Activated CD8-positive, alpha-beta memory T cell treated with anti-CD3 and anti-CD28 coated beads for 4 hours (primary cell): ENCODE measurements at places on chromosomes 5 and 9.

GRCh38 chr9:15370466-15371447 is 51.9 kb upstream of the SNAPC3 start:
- DNase-seq, result no peak

GRCh38 chr5:143749581-143750205 is 62.3 kb upstream of the HMHB1 start:
- no peak for DNase-seq

DNA sequence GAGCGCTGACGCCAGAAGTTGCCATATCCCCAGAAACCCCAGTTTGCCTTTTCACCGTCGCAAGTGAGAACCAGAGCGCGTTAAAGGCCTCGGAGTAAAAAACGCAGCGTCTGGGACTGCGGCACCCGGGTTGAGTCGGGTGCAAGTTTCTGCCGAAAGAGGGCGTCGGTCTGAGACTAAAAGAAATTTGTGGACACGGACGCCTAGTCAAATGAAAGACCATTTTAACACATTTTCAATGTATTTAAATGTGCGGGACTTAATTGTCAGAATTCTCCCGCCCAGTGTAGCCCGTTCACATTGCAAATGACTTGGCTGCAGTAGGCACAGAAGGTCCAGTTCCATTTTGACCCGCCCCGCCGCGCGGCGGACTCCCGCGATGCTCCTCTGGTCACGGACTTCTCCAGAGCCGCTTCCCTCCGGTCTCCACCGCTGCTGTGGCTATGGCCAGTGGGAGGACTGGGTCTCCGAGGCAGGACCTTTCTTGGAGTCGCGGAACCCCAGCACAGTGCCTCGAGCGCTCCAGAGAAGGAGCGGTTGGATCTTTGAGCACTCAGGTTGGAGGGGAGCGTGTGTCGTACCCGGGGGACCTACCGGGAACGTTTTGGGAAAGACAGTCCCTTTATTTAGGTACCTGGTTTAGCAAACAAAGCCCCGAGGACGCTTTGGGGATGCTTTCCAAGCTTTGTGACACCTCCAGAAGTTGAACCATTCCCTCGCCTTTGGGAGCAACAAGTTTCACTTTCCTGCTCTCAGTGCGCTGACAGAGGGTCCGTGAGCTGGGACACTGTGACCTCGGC is 1.2 kb upstream of the NPR3 start:
- DNase-seq, result no peak

- no peak for DNase-seq
Measured at GRCh38 chr5:165425594-165425993, 1920.2 kb downstream of the MAT2B start.

DNA sequence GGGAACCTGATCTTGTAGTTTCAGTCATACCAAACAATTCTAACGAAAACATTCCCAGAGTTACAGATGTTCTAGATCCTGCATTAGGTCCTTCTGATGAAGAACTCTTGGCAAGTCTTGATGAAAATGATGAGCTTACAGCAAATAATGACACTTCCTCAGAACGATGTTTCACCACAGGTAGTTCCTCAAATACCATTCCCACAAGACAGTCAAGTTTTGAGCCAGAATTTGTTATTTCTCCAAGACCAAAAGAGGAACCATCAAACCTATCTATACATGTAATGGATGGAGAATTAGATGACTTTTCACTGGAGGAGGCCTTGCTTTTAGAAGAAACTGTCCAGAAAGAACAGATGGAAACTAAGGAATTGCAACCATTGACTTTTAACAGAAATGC is 21.0 kb downstream of the RMI1 start:
- DNase-seq, result no peak

DNA sequence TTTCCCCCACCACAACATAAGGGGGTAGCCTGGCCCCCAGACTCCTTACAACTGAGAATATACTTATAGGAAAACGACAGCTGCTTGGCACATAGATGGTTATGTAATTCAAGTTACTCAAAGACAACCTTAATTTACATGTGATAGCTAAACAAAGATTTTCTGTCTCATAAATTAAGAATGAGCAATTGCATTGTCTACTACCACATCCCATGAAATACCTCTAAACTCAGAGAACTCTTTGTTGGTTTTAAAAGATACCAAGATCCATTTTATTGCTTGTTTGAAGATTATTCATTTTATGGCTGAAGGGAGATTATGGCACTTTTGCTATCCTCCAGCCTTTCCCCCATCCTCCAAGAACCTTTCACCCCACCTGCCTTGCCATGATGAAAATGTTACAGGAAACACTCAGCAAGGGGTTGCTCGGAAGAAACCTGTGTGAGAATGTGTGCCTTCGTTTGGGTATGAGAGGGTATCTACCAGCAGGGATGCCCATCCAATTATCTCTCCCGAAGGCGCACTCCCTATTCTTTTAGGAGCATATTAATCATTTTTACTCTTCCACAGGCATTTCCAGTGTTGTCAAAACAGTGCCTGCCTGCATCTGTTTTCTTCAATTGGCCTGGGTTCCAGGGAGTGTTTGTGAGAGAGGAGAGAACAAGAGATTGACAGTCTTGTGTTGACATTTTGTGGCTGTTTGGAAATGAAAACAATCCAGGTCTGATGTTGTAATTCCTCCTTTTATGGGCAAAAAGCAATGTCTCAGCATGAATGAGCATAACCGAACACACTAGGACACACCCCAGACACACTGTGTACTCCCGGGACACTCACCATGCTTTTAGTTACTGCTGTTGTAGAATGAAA is 208.0 kb upstream of the ANKRD55 start:
- no peak for DNase-seq

DNA sequence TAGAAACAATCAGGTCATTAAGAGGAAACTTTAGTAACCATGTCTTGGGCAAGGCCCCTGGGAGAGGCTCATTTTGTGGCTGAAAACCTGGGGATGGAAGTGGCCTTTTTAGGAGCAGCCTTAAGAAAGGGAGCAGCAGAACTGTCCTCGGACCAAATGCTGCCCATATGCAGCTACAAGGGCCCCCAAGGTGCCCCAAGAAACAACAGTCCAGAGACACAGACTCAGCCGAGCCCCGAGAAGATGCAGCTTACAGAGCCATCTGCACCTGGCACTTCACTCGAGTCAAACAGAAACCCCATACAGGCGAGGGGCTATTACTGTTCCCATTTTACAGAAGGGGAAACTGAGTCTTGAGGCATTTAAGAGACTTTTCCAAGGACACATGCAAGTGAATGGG is 58.0 kb downstream of the COL23A1 start:
- no peak for DNase-seq

DNA sequence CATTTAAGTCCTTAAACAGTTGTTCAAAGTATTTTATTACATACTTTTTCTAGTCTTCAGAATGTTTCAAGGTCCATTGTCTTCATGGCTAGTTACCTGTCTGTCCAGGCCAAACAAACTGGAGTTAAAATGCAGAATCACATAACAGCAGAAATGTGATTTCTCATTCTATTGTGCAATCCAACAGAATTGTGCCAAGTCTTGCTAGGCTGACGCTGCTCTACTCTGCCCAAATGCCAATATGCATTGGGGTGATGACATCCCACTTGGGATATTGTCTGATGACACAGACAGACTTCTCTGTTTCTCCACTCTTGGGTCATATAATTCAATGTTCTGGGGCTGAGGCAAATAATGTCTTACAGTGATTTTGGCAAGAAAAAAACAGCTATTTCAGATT is 5.2 kb upstream of the SLC22A5 start:
- no peak for DNase-seq

GRCh38 chr9:9914174-9914573 is 698.6 kb downstream of the PTPRD start:
- no peak for DNase-seq

- DNase-seq, result no peak
Measured at GRCh38 chr9:137170486-137171148, 766 bp upstream of the LRRC26 start.

- DNase-seq, result no peak
Measured at GRCh38 chr5:53027913-53028312, 38.8 kb downstream of the ITGA2 start.

DNA sequence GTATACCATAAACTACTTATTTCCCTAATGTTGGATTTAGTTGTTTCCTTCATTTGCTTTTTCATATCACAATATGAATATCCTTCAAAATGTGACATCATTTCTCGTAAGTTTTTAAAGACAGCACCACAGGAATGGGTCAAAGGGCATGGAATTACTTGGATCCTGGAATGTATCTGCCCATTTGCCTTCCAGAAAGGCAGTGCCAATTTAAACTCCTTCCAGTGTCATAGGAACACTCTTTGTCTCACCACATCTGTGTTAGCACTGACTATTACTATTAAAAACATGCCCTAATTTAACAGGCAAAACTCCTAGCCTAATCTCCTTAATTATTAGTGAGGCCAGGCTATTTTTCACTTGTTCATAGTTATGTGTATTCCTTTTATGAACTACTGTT is 58.0 kb downstream of the SPTLC1 start:
- DNase-seq, result no peak

GRCh38 chr5:135986401-135986800 is 31.6 kb upstream of the LECT2 start:
- no peak for DNase-seq

DNA sequence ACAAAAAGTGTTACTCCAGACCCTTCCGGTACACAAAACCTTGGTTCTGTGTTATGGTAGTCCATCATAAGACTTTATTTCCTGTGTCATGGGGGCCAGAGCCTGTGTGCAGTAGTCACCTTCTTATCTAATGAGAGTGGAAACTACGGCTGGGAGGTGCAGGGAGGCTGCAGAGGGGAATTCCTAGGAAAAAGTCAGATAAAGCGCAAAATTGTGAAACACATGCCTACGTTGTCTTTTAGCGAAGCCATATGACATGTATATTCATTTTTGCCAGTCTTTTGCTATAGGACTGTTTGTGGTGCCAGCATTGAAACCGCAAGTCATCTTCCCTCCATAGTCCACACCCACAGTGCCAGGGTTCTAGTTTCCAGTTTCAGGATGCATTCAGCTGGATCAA is 80.7 kb downstream of the PPARGC1B start:
- no peak for DNase-seq

GRCh38 chr5:133234911-133235310 is 183.1 kb downstream of the HSPA4 start:
- DNase-seq, result no peak

DNA sequence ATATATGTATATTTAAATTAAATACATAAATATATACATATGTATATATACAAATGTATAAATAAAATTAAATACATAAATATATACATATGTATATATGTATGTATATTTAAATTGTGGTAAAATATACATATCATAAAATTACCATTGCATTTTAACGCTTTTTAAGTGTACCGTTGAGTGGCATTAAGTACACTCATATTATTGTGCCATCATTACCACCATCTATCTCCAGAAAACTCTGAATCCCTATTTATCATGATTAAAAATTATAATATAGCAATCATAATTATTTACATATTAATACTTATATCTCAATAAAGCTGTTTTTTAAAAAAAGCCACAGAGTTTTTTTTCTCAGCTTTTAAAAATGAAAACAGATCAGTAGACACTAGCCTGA is 27.1 kb upstream of the VCAN start:
- no peak for DNase-seq

- DNase-seq, result no peak
Measured at GRCh38 chr9:75892216-75892911, 1.9 kb downstream of the PCSK5 start.

- no peak for DNase-seq
Measured at GRCh38 chr9:36922548-36922947, 111.5 kb downstream of the PAX5 start.

- DNase-seq, result no peak
Measured at GRCh38 chr5:119220576-119221197, 135.1 kb upstream of the TNFAIP8 start.

DNA sequence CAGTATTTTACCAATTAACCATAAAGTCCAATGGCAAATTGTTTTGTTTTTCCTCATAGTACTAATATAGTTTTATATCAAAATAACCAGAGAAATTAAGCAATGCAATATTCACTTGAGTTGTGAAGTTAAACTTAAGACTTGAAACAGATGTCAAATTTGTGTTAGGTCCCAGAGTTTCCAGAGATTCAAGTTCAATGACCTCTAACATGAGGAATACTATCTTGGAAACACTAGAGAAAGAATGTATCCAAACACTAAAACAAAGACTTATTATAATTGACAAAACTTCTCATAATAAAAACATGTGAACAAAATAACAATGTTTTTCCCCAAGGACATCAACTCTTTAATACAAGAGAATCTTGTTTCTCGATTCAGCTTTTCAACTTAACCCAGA is 18.0 kb downstream of the SUSD1 start:
- DNase-seq, result no peak
